ENCODE measurements at places on chromosomes 3 and 15.

DNA sequence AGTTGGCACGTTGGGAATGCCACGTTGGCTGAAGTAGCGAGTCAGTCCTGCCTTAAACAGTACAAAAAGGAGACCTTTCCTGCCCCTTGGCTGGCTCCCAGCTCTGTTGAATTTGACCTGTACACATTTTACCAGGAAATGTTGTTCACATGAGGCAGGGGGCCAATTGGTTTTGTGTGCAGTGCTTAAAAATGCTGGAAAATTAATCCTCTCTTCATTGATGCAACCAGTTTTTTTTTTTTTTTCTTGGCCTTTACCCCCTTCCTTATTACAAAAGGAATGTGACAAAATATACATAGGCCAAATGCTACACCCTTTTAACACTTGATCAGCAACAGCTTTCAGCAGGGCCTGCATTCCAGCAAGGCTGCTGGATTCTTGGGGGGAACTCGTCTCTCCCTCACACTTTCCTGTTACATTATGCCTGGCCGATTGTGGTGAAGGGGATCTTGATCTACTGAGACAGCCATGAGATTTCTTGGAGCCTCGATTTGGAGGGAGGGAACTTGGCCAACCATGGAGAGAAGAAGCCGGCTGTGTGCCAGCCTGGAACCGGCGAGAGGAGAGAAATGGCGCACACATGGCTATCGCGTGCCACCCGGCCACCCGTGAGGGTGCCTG is 93.1 kb downstream of the DNASE1L3 start:
- no peak for DNase-seq

DNA sequence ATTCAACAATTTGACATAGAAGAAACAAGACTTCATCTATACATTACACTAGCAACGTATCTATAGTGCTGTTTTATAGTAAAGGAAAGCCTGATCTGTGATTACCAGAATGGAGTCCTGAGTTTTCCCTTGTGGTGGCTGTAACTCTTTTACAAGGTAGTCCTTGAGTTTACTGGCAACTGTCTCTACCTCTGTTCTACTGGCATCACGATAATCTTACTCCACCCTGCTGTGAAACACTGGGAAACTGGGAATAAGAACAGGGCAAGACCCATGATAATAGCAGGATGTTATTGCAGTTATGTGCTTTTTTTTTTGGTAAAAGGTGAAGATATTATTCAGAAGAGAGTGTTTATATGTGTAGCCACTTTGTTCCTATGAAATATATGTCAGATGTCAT is 12.4 kb upstream of the HHLA2 start:
- DNase-seq, result no peak

DNA sequence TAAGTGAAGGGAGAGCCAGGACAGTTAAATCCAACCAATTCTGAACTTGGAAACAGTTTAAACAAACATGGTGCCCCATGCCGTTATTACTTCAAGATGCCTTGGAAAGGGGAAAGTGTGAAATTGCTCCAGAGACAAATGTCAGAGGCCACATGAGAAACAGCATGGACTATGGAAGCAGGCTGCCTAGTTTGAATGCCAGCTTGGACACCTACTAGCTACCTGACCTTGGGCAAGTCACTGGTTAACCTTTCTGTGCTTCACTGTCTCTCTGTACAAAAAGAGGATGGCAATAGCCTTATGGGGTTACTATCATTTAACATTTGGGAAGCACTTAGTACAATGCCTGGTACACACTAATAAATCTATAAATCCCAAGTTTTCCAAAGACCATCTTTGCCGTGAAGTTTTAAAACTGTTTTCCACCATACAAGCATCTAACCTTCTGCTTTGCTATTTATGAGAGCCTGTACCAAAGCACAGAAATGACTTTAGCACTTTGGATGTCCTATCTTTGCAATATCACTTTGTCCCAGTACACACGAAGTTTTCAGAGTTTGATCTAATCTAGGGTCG is 8.3 kb upstream of the TOPBP1 start:
- DNase-seq, result no peak

- no peak for DNase-seq
Observed at GRCh38 chr15:86654501-86654900, 574.8 kb downstream of the AGBL1 start.

DNA sequence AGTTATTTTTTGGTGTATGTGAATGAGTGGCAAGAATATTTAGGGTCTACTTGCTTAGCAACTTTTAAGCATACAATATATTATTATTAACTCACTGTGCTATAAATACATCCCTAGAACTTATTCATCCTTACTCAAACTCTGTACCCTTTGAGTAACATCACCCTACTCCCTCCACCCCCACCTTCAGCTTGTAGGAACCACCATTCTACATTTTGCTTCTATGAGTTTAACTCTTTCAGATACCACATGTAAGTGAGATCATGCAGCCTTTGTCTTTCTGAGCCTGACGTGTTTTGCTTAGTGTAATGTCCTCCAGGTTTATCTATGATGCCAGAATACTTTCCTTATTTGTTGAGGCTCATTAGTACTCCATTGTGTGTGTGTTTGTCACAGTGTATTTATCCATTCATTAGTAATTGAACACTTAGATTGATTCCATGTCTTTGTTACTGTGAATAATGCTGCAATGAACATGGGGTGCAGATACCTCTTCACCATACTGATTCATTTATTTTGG is 526.9 kb downstream of the PYDC2 start:
- no peak for DNase-seq

GRCh38 chr3:198030726-198031125 is 70.7 kb downstream of the LMLN start:
- no peak for DNase-seq

GRCh38 chr15:51758645-51759044 is 7.2 kb downstream of the TMOD2 start:
- DNase-seq, result no peak

Data from stimulated activated CD4-positive, alpha-beta T cell treated with anti-CD3 and anti-CD28 coated beads, TNF-alpha, amount 100 ng/mL, for 4 hours (primary cell).